Uterine smooth muscle cell (primary cell): ENCODE measurements at places on chromosomes 5 and 9. TPM values are rescaled to one million over a fixed set of nuclear protein-coding genes. Genes with fewer than 3 reads are reported as not detected.

The CDC25C gene
- 3.4 and 22.4 TPM in 2 replicates for total RNA-seq

The PLPP1 gene
- total RNA-seq, result 53.0 and 61.5 TPM in 2 replicates

The HK3 gene
- total RNA-seq, result not detected in 2 replicates

The AJM1 gene
- total RNA-seq, result 1.4 and 3.5 TPM in 2 replicates

The AGXT2 gene
- not detected in 2 replicates for total RNA-seq

The LHX6 gene
- total RNA-seq, result under 0.01 TPM in 1 of 2 replicates, not detected in the other

The S1PR3 gene
- 11.7 and 14.5 TPM in 2 replicates for total RNA-seq

The OR1L4 gene
- not detected in 2 replicates for total RNA-seq

The MEGF10 gene
- 0.12 and 0.22 TPM in 2 replicates for total RNA-seq

The FOXI1 gene
- total RNA-seq, result not detected in 2 replicates

The ADRA1B gene
- under 0.01 TPM in 1 of 2 replicates, not detected in the other for total RNA-seq

The MYO10 gene
- 30.0 and 39.6 TPM in 2 replicates for total RNA-seq

The INSL4 gene
- not detected in 2 replicates for total RNA-seq
